ENCODE measurements at places on chromosomes 1 and 21.

- no peak for DNase-seq
Observed at GRCh38 chr1:2097386-2098300, 47.4 kb downstream of the PRKCZ start.

GRCh38 chr21:40333731-40334130 is 466.5 kb downstream of the PCP4 start:
- DNase-seq, result no peak

DNA sequence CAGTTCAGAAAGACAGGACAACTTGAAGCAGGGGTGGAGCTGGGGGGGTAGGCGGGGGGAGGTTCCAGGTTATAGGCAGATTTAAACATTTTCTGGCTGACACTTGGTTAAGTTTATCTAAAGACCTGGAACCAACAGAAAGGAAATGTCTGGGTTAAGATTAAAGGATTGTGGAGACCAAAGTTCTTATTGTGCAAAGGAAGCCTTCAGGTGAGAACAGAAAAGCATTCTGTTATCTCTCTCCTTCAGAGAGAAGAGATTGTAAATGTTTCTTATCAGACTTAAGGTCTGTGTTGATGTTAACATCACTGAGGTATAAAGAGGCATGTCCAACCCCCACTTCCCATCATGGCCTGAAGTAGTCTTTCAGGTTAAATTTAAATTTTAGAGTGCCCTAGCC is 3.7 kb upstream of the ACADM start:
- no peak for DNase-seq

- DNase-seq, result peak; percentile 32
Observed at GRCh38 chr1:67752306-67752705, 67.3 kb downstream of the GADD45A start.

DNA sequence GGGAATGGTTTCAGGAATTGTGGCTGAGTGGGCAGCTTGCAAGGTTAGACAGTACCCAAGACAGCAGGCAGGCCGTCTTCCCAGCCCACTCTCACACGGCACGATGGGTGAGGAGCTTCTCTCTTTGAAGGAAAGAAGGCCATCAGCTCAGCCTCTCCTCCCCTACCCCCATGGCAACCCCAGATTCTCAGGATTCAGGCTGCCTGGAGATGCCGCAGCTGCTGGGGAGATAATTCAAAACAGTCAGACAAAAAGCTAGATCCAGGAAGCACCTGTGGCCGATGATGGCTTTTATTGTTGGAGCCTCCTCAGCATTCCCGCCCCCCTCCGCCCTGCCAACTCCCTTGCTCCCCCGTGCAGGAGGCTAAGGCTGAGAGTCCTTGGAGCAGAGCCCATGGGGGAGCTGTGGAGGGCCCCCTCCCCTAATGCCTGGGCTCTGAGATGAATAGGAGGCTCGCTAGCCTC is 220.5 kb downstream of the TRABD2B start:
- no peak for DNase-seq

GRCh38 chr1:22804406-22804805 is 93.8 kb downstream of the EPHB2 start:
- peak; percentile 52 for DNase-seq
